ENCODE measurements at places on chromosomes 12 and 14. TPM values are rescaled to one million over a fixed set of nuclear protein-coding genes. Genes with fewer than 3 reads are reported as not detected.

PCED1B gene
- 2.1 TPM for total RNA-seq

KRT2 gene
- total RNA-seq: not detected

RESF1 gene
- total RNA-seq: 24.2 TPM

PTPRQ gene
- total RNA-seq: 1.8 TPM

RNASE7 gene
- 0.40 TPM for total RNA-seq

YBX3 gene
- 466 TPM for total RNA-seq

FAIM2 gene
- 15.6 TPM for total RNA-seq

TAS2R50 gene
- total RNA-seq: 0.75 TPM

RASSF8 gene
- total RNA-seq: 18.7 TPM

PIWIL1 gene
- 0.44 TPM for total RNA-seq

PRB2 gene
- 0.83 TPM for total RNA-seq

SMIM41 gene
- not detected for total RNA-seq

LRCOL1 gene
- total RNA-seq: not detected

LHX5 gene
- total RNA-seq: 0.09 TPM

ZFHX2 gene
- total RNA-seq: 3.8 TPM

FAM222A gene
- 7.9 TPM for total RNA-seq

DNA sequence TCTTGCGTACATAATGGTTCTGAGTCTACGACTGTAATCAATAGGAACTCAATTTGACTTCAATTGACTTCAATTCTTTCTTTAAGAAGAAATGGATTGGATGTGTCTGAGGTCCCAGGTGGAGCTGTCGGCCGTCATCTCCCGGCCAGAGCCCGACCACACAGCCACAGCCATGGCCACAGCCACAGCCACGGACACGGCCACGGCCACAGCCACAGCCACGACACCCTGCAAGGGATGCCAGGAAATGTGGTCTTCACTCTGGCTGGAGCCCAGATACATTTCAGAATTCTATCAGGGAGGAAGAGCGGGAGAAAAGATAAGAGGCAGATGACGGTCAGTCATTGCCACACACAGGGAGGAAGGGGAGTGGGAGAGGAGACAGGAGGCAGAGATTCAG is 58.9 kb downstream of the GALNT9 start:
- no peak for ATAC-seq

DNA sequence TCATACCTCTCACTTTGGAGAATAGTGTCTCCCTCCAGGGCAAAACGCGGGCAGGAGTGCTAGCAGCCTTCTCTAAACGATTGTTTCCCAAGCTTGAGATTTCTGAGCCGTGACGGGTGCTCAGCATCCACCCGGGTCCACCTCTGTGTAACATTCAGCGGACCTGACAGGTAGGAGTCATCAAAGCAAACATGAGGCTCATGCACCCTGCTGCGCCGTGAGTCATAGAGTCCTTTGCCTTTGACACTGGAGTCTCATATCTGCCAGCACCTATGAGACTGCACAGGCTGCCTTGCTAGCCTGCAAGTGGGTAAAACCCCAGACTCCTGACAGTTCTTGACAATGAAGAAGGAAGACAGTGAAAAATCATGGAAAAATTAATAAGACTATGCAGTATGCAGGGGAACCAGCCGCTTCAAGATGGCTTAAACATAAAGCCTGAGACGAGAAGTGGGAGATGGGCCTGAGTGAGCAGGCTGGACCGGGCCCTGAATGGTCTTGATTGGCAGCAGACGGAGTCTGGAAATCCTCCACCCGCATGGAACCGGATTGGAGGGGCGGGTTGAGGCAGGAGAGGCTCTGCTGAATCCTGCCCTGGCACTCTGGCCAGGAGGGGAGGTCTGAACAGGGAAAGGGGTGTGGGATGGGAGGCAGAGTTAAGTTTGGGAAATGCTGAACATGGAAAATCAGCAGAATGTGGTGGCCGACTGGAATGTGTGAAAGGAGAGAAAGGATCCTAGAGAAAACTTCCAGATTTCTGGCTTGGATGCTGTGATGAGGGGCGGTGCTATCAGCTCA is 54.2 kb downstream of the LGMN start:
- no peak for ATAC-seq

DNA sequence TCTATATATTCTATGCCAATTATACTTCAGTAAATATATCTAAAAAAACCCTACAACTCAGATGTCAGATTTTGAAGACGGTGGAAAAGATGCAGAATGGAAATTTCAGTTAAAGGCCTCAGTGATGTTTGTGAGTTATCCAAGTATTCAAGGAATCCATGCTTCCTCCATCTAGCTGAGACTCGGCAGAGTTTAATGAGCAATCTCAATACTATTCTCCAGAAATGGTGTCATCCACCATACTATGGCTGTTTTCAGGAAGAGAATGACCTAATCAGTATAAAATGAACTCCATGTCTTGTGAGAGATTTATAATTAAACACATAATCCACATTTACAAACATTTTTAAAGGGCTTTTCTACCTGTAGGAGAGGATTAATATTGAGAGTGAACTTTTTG is 66.0 kb downstream of the KLHL28 start:
- no peak for ATAC-seq

GRCh38 chr14:105216490-105217247 is 31.7 kb upstream of the BTBD6 start:
- ATAC-seq: no peak

DNA sequence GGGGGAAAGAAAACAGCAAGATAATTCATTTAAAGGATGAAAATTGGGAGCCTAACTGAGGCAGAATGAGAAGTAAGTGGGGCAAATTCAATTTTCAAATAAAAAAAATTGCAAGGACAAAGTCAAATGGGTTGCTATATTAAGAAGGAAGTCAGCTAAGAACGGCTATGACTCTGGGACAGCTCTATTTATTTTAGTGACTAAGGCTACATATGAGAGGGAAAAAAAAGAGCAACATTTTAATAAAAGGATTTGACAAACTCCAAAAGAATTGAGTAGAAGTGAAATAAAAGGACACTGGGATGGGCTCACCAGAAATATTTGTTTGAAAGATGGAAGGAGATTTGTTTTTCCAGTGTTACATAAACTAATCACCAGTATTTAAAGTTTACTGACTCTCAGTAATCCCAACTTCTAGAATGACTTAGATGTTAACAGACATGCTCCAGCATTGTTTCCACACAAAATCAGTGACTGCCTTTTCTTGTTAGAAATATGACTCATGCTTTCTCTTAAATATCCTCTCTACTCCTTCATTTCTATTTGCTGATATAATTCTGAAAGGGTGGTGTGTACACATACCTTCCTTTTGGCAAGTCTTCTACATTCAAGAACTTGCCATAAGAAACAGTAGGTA is 198.5 kb downstream of the SLC25A21 start:
- peak; percentile 69 for ATAC-seq

- no peak for ATAC-seq
These were observed 60.6 kb downstream of the BEGAIN start for GRCh38 chr14:100526632-100527031.

DNA sequence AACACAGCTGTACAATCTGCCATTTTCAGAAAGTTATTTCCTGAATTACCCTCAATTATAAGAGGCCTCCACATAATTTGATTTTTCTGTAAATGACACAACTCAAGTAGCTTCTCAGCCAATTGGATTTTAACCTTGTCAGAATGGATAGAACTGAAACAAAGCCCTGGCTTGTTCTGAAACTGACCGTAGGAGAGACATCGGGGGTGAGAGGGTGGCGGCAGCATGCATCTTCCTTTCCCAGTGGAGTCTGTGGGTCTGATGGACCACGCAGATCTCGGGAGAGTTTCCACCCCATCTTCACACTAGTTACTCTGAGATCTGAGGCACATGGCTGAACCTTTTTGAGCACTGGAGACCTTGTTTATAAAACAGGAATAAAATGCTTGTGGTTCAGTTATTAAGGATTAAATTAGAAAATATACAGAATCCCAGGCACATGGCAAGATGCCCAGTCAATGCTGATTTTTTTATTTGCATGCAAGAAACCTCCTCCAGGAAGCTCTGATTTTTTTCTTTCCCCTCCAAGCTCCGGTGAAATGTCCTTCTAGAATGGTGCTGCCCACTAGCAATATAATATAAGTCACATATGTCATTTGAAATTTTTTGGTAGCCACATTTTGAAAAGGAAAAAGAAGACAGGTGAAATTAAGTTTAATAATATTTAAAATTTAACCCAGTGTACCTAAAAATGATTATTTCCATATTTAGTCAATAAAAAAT is 153.9 kb downstream of the CHST11 start:
- ATAC-seq: no peak

GRCh38 chr12:24798335-24798734 is 150.6 kb downstream of the BCAT1 start:
- ATAC-seq: no peak

- no peak for ATAC-seq
These were observed 156.7 kb downstream of the TMTC3 start for GRCh38 chr12:88298761-88299242.

DNA sequence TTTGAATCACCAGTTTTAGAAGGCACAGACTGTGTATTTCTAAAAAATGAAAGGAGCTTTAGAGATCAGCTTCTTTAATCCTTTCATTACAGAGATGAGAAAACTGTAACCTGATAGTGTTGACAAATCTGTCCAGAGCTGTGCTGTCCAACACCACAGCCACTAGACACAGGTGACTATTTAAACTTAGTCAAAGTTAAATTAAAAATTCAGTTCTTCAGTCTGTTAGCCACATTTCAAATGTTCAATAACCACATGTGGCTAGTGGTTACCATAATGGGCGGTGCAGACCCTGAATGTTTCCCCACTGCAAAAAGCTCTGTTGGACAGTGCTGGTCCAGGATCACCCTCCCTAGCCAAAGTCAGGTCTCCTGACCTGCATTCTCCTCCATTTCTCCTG is 21.6 kb downstream of the DAD1 start:
- no peak for ATAC-seq

- ATAC-seq: no peak
These were observed 7.3 kb downstream of the GAPDH start for GRCh38 chr12:6541371-6542165.

DNA sequence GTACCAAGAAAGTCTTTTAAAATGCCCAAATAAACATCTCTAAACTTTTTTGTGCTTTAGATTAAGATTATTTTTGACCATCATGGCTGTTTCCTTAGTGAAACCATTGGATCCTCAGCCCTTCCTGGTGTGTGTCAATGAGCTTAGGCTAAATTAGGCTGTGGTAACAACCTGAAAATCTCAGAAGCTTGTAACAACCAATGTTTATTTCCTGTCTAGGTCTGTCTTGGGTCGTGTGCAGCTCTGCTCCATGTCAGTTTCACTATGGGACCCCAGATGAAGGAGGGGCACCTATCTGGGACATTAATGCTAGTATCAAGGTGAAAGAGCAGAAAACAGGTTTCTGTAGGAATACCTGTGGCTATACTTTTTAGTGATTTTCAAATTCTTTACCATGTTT is 49.9 kb downstream of the KCNMB4 start:
- no peak for ATAC-seq

DNA sequence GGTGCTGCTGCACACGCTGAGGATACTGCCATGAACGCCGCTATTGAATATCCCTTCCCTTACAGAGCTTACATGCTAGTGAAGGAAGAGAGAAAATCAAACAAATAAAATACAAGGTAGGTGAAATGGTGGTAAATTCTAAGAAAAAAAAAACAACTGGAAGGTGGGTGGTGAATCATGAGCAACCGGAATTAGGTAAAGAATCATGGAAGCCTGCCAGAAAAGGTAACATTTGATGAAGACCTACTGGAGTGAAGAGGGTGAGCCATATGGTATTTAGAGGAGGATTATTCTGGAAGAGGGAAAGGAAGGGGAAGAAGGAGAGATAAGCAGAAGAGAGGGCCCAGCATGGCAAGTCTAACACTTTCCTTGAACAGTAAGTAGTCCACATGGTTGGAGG is 76.1 kb downstream of the LRIG3 start:
- ATAC-seq: no peak

GRCh38 chr12:41932470-41932991 is 212.1 kb downstream of the GXYLT1 start:
- peak; percentile 88 for ATAC-seq

DNA sequence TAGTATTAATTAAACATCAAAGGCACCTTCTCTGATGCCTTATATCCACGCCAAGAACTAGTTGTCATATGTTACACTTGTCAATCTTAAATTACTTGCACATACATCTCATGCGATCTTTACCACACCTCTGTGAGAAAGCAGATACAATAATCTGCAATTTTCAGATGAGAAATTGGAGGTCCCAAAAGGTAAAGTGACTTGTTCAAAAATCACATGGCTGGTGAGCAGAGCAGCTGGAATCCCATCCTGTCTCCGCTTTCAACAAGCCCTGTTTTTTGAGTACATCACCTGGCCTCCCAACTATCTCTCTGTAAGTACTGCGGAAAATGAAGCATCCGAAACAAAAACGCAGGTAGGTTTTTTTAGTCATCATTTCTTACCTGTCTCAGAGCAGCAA is 203.4 kb upstream of the FOXN3 start:
- ATAC-seq: no peak

- peak; percentile 69 for ATAC-seq
These were observed 5.4 kb upstream of the CCDC177 start for GRCh38 chr14:69580009-69580577.

GRCh38 chr14:96052541-96053247 is 13.5 kb downstream of the C14orf132 start:
- no peak for ATAC-seq

GRCh38 chr14:91607322-91608047 is 97.4 kb upstream of the PPP4R3A start:
- ATAC-seq: no peak

DNA sequence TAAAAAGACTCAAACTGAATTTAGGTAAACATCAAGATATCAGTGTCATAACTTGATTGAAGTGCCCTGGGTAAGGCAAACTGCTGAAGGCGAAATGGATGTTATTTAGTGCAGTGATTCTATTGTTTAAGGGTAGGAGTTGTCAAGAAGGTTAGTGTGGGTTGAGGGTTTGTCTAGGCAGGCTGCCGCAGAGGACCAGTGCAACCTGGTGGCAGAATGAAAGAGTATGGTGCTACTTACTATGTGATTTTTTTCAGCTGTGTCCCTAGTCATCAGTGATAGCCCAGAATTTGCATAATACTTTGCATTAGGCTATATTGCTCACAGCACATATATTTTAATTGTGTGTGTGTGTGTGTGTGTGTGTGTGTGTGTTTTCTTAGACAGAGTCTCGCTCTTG is 1127.0 kb downstream of the GALC start:
- no peak for ATAC-seq
